ENCODE measurements at places on chromosomes 1 and 21.

- DNase-seq: no peak
Observed at GRCh38 chr1:170196490-170197236, 50.9 kb downstream of the NTMT2 start.

DNA sequence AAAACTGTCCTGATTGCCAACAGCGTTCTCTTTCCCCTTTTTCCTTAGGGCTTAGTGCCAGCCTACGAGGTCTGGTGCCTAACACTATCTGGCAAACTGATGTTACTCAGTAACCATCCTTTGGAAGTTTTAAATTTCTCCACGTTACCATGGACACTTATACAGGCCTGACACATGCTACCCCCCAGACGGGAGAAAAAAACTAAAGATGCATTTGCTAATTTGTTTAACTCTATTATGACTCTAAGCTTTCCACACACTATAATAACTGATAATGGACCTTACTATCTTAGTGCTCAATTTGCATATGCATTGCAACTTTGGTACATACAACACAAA, 36.8 kb downstream of the CLCA1 start:
- no peak for DNase-seq

DNA sequence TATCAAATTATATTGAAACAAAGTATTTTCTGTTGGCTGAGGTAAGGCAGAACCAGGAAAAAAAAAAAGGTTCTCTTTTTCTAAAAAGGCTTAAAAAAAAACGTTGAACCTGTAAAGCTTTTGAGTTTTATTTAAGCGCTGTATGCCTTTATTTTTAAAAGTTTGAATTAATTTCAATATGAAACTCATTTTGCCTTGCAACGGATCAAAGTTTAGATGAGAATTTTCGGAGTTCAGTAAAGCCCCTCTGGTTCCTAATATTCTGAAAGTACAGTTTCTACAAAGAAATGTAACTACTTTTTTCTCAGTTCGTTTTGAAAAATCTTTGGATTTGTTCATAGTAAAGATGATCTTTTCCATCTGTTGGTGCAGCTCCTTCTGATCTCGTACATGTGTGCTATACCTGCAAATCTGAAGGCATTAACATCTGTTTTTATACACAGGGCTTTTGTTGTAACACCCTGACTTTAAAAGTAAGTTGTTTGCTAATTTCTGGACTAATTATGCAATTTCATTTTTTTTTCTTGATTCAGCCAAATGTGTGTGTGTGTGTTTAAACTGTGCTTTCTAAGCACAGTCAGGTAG, 1.7 kb downstream of the ZBTB18 start:
- no peak for DNase-seq

DNA sequence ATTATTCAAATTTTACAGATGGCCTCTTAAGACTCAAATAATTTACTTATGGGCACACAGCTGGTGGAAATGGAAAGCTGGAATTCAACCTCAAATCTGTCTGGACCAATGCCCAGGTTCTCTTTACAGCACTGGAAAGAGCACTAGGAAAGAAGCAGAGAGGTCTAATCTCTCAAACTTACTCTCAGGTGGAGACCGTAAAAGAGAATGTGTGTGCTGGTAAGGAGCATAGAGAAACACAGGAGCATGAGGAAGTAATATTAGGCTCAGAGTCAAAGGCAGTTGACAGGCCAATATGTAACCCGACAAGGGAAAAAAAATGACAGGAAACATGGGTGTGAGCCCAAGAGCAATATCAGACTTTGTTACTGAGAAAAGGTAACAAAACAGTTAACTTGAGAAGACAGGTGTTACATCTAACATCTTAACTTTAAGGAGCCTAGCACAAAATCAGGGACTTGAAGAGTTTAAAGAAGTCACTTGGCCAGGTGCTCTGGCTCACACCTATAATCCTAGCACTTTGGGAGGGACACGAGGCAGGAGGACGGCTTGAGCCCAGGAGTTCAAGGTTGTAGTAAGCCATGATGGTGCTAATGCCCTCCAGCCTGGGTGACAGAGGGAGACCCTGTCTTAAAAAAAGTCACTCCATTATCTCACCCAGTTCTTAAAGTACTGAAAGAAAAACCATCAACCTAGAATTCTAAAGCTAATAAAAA, 20.7 kb downstream of the PPP1R15B start:
- no peak for DNase-seq

DNA sequence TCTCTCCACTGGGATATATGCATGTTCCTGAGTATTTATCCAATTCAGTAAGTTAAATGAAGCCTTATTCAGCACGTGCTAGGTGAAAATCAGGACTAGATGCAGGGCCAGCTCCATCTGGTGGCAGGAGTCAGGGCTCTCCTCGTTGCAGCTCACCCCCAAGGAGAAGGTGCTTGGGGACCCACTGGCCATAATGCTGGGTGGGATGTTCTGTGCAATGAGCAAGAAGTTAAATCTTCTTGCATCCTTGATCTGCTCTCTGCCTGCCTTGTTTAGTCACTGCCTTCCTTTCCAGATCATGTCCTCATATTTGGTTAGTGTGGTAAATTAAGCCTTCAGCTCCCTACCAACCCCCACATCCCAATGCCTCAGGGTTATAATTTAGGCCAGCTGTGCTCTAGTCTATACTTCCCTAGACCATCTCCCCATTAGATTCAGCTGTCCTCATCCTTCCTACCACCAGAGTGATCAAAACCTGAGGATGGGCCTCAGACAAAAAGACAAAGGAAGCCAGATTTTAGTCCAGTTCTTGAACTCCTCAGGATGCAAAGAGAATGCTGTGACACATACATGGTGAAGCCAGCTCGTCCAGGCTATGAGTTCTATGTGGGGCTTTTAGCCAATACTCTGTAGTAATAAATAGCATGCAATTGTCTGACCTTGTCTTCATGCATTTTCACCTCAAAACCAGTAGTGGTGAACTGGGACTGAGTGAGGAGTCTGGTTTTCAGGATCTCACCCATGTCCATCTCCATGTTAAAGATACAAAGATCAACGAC, 55.9 kb downstream of the SEC16B start:
- no peak for DNase-seq

DNA sequence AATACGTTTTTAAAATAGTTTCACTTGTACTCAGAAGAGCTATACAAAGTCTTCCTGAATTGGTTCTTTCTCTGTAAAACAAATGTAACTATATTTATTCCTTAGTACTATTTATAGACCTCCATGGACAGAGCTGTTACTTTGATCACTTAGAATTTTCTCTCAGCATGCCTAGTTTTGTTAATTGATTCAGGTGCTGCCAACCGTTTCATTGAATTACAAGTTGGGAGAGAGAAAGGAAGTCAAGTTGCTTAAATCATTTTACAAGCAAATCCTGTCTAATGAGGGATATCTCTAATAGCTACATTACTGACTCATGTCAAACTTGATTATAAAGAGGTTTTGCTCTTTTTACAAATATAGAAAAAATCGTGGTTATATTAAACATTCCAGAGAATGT, 241.0 kb downstream of the FMN2 start:
- DNase-seq: no peak

- DNase-seq: no peak
Observed at GRCh38 chr21:30437010-30437565, 3.0 kb upstream of the KRTAP15-1 start.

GRCh38 chr1:200471739-200472138, 61.9 kb upstream of the ZNF281 start:
- no peak for DNase-seq

- no peak for DNase-seq
Observed at GRCh38 chr1:99647490-99647889, 1.6 kb downstream of the PALMD start.

GRCh38 chr1:72586023-72586685, 303.8 kb upstream of the NEGR1 start:
- no peak for DNase-seq

DNA sequence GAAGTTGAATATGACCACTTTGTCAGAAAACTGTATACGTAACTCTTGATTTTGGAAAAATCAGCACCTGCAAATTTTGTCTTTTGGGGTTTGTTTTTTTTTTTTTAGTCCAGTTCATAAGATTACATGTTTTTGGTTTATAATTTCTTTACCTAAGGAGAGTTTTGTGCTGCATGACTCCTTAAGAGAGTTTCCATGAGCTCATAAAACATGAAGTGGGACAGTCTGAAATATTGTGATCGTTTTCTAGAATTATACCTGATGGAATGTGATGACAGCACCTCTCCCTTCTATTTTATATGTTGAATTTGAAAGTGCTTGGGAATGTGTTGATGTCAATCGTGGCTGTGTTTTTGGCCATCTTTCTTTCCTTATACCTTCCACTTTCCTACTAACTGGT, 158.5 kb downstream of the NFIA start:
- DNase-seq: no peak

DNA sequence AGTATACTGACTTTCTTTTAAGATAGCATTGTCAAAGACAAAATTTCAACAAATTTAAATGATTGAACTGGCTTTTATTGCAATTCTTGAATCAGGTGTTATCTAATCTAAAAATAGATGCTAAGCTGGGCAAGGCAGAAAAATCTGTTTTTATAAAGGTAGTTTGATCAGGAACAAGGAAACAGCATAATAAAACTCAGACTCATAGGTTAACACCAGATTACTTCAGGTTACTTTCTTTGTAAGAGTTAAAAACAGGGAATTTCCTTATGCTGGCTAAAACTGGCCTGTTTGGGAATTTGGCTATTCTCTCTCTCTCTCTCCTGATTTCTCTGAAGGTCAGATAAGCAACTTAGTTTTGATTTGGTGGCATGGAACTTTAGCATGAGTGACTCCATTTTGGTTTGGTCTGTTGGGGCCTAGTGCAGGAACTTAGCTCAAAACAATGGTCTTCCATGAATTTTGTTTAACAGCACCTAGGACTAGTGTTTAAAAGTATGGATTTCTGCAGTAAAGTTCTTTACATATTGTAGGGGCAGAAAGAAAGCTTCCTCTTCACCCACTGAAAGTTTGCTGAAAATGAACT, 24.2 kb upstream of the IVNS1ABP start:
- DNase-seq: no peak

DNA sequence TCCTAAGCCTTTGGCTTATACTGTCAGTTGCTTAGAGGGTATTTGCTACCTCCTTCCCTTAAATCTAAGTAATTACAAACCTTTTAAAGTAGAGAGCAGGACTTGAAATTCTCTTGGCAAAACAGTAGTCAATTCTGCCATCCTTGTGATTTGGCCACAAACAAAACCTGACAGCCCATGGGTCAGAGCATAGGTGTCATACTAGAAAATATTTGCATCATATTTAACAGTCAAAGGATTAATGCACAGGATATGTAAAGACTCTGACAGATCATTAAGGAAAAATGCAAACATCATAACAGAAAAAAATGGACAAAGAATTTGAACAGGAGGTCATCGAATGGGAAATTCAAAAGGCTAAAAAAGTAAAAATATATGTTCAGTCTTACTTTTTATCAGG, 50.5 kb downstream of the ZFYVE9 start:
- DNase-seq: no peak

All from CD4-positive, alpha-beta T cell treated with Interleukin-4 for 1 hour (primary cell).